NCI-H1048 (cell line): ENCODE measurements at places on chromosomes 12 and 14.

DNA sequence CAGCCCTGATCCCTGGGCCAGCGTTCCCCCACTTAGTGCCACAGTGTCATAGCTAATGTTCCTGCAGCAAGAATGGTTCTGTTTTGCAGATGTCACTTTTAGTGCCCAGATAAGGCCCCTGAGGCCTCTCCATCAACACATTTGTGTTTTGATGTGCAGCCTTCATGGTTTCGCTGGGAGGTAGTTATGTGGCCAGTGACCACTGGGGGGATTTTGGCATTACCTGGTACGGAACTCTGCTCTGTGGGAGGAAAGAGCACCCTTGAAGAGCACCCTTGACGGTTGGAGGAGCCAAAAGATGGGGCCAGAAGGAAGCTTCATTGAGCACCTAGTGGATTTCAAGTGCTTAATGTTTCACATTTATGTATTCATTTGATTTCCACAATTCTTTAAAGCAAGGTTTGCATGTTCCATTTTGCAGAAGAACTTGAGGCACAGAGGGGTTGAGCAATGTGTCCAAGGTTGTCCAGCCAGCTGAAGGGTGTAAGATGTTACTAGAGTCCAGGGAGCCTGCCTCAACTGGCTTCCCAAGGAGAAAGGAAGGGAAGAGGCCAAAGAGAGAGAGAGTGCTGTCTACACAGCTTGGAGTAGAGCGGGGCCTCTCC, 13.0 kb downstream of the SERPINA11 start:
- DNase-seq = no peak

GRCh38 chr12:79935624-79936345, 888 bp upstream of the PPP1R12A start:
- DNase-seq = no peak

DNA sequence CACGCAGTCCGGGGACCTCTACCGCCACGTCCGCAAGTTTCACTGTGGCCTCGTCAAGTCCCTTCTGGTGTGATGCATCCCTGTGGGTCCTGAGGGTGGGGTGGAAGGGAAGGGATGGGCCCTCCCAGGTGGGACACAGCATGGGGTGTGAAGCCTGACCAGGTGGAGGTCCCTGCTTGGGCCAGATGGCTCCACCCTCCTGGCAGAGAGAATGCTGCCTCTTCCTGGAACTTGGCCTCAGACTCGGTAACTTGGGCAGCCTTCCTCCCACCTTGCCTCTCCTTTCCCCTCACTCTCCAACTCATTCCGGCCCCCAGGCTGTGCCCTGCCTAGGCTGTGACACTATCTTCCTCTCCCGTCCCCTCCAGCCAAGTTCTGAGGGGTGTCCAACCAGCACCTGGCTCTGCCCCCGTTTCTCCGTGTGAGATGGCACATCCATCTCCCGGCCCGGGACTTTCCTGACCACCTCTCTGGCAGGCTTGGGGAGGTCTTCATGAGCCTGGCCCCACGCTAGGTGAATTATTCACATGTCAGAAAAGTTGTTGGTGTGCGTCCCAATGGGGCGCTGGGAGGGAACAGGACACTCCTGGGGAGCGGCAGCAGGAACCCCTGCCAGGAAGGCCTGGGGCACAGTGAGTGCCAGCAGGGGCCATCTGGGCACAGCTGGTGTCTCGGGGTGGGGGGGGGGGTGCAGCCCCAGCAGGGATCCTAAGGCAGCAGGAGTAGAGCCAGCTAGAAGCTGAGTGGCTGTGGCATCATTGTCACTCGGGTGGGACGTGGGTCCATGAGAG, 1.7 kb downstream of the ZBTB42 start:
- DNase-seq = no peak

DNA sequence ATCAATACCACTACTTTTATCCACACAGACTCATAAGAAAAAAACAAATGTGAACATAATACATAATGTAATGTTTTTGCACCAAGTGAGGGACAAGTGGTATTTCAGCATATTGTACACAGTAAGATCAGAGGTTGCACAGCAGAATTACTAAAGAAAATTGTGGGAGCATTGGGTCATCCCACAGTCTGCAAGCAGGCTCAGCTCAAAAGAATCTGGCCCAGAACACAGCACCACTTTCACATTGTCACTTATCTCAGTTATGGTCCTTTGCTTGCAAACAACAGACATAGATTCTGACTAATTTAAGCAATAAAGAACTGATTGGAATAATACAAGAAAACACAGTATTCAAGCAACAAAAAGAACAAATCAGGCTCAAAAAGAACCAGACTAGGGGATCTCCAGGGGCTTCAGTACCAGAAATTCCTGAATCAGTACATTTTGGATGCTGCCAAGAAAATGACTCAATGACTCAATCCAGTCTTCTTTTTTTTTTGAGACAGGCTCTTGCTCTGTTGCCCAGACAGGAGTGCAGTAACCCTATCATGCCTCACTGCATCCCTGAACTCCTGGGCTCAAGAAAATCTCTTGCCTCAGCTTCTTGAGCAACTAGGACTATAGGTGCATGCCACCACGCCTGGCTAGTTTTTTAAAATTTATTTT, 42.9 kb upstream of the EEA1 start:
- no peak for DNase-seq

GRCh38 chr14:80388980-80389711, 177.8 kb upstream of the DIO2 start:
- DNase-seq = no peak
